Activated T-cell treated with anti-CD3 and anti-CD28 coated beads for 1 hour (primary cell): ENCODE measurements at places on chromosomes 7 and 10.

DNA sequence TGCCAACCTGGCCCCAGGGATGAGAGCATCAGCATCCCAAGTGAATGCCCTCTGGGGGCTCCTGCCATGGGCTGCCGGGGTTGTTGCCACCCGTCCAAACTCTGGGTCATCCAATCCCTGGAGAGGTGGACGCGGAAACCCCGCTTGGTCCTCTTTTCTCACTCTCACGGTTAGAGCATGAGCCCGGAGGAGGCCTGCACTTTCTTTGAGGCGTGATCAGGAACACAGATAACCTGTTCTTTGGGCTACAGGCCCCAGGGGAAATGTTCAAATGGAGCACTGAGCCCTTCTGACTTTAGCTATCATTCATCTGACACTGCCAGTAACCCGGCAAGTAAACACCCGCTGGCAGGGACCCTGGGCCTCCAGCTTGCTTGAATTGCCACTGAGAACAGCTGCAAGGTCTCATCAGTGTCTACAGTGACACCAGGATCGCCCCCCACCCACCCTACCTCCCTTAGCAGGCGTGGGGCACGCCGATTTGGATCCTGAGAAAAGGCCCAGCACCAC is 29.4 kb upstream of the SLF2 start:
- DNase-seq, result no peak

DNA sequence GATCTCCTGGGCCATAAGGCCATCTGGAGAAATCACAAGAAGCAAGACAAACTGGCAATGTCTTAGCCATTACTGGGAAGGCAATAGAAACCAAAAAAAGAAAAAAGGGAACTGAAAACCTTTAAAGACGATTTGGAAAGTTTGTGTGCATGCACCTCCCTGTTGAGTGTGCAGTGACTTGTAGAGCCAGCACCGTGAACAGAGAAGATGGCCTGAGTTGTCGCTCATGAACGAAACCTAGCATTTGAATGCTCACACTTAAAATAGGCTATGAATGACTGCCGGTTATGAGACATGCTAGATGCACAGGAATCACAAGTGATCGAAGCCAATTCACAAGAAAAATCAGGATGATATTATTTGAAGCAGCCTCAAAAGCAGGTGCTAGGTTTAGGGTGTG is 151.3 kb upstream of the ADO start:
- no peak for DNase-seq

GRCh38 chr7:94366832-94367231 is 27.9 kb upstream of the COL1A2 start:
- no peak for DNase-seq

GRCh38 chr7:53431901-53432300 is 396.5 kb downstream of the POM121L12 start:
- DNase-seq, result no peak

- DNase-seq, result no peak
These were observed 5.3 kb downstream of the SH3PXD2A start for GRCh38 chr10:103849880-103850571.

GRCh38 chr10:71127773-71128172 is 84.6 kb upstream of the UNC5B start:
- DNase-seq, result no peak
